ENCODE measurements at places on chromosomes 1 and 21.

DNA sequence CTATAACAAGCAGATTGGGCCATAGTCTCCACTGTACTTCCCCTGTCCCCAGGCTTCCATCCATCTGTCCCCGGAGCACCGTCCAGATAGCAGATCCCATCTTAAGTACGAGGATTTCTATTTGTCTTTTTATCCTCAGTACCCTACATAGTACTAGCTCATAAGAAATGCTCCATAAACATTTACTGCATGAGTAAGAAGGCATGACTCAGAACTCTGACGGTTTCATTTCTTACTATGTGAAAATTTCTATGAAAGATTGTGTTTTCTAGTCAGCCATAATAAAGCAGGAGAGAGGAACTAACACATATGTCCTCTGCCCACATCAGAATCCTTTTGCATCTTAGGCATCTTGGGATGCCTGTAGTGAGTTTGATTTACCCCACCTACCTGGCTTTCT, 49.5 kb downstream of the CHD1L start:
- peak; percentile 41 for DNase-seq

DNA sequence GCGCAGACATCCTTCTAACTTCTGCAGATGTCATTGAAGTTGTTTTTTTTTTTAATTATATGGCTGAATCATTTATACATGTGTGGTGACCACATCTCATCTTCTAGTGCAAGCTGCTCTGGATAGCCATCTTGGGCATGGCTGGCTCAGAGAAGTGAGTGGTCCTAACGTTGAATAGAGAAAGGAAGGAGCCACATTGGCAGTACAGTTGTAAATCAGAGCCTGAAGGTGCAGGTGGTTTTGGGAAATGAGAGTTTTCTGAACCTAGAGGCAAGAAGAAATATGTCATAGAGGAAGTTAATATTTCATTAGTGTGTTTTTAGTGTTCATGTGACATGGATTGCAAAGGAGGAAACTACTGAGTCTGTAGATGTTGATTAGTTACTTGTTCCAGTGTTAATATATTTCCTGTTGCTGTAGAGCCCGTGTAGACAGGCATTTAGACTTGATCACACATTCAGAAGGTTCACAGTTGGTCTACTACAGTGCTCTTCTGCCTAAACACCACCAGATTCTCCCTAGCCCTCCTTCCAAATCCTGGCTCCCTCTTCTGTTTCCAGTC, 163.7 kb downstream of the ROR1 start:
- DNase-seq = no peak

DNA sequence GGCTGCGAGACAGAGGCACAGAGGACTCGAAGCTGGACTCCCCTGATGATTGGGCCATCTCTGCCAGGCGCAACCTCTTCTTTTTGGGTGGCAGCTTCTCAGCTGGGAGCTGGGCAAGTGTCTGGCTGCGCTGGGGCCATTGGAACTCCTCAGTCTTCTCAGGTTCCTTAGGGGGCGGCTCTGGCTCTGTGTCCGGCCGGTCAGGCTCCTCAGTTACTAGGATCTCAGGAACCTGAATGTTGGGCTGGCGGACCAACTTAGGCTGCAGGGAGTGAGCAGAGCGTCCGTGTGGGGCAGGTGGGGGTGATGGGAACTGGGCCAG, 97.5 kb upstream of the EDN2 start:
- DNase-seq = no peak

GRCh38 chr1:19704247-19705113, 39.8 kb downstream of the HTR6 start:
- DNase-seq = peak; percentile 67

DNA sequence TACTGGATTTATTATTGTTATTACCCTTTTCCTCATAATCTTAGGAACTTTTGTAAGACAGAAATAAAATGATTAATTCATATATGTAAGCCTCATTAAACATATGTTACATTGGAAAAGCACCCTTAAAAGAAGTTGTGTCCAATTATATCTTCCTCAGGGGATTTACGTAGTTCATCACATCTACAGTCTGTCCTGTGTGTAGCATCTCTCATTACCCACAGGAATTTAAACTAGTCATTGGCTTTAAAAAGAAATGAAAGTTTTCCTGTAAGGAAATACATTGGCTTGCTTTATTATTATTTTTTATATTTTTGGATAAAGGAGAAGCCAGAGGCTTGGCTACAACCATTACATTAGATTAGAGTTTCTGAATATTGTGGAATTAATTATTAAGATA, 56.1 kb downstream of the SWT1 start:
- no peak for DNase-seq

DNA sequence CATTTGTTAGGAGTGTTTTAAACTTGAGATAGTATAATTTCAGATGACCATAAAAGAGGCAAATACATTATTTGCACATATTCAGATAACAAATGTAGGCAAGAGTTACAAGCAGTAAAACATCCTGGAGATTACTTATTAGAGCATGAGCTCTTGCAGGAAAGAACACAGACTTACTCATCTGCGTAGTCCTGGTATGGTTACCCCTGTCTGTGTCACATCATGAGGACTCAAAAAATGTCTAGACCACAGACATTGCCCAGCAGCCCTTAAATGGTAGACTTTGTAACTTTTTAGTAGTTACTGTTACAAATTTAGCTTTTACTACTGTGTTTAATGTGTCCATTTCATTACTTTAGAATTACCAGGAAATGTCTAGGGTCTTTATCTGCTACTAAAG, 12.8 kb downstream of the CACHD1 start:
- DNase-seq = no peak

DNA sequence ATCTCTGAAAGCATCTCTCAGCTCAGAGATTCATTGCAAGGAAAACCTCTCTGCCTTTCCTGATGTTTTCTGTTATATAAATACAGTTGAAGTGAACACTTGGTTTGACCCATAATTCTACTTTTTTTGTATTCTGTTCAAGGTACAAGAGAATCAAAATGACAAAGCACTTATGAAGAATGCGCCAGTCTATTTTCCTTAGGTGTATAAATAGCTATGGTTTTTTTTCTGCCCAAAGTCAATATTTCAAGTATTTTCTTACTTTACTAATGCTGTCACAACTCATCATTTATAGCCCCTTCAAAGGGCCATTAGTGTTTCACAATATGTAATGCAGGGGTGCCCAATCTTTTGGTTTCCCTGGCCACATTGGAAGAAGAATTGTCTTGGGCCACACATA, 142.5 kb upstream of the C1orf105 start:
- no peak for DNase-seq

DNA sequence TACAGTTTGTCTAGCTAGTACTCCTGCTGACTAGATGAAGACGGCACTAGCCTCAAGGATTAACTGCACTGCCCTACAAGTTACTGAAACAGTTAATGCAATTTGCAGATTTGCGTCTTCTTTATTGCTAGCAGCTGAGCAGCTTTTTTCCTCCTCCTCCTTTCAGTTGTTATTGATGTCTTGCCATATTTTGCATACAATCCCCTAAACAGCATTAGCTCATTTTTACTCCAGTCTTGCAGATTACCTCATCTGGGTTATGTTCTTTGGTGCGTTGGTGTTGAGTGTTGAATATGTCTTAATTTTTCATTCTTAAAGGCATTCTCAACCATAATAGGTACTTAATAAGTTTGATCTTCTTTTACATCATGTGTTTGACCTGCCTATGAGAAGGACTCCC, 363.4 kb upstream of the LYPLAL1 start:
- DNase-seq = no peak

DNA sequence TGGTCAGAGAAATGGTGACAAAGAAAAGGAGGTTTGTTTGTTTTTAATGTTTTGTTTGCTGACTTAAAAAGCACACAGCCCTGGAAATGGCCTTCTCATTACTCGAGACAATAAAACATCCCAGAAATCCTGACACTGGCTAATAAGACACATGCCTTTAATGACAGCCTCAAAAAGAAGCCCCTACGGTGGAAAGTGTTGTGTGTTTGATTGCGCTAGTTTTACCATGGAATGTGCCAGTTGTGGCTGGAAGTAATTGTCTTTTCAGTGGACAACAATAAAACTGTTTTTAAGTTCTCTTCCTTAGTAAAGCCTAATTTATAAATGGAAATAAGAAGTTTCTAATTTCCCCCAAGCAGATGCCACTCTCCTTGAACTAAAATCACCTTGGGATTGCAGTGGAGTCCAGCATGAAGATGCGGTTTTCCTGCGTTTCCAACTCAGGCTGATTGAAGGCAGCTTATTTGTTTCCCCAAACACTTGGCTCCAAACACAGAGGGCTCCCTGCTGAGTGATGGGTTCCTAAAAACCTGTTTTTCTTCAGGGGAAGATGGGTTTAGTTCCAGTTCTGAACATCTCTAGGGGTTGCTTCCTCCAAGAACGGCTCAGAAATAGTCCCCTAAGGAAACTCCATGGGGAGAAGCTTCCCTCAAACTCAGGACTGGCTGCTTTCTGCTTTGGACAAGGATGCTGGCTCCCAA, 54.3 kb downstream of the CD247 start:
- no peak for DNase-seq

- DNase-seq = no peak
These were observed 12.6 kb downstream of the SUCO start for GRCh38 chr1:172545396-172546004.

DNA sequence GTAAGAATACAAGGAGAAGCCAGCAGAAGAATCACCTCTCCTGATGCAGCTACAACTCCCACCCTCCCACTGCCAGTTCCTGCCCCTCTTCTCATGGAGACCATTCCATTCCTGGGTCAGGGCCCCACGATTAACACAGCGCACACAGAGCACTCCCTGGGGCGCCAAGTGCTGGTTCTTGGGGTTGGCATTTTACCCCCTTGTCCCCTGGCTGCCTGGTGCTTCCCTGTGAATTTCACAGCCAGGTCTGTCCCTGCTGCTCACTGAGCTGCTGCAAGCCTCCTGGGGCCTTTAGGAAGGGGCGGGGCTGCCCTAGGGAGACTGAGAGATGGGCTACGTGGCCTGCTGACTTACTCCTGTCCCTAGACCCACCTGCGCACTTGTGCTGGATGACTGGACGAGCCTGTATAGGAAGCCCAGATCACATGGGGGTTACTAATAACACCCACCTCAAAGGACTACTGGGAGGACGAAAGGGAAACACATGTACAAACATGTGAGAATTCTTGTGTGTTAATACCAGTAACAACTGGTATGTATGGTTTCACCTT, 4.8 kb downstream of the ZNF672 start:
- no peak for DNase-seq

DNA sequence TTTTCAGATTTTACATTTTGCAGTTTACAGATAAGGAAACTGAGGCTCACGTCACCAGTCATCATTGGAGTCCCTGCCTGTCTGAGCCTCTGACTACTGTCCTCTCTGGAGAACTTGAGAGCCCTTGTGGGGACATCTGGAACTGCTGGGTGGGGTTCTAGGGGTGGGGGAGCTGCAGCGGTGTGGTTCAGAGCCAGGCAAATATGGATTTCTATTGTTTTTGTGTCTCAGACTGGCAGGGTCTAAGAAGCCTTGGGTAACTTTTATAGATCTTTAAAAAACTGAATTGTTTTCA, 46.9 kb downstream of the IER5 start:
- no peak for DNase-seq

DNA sequence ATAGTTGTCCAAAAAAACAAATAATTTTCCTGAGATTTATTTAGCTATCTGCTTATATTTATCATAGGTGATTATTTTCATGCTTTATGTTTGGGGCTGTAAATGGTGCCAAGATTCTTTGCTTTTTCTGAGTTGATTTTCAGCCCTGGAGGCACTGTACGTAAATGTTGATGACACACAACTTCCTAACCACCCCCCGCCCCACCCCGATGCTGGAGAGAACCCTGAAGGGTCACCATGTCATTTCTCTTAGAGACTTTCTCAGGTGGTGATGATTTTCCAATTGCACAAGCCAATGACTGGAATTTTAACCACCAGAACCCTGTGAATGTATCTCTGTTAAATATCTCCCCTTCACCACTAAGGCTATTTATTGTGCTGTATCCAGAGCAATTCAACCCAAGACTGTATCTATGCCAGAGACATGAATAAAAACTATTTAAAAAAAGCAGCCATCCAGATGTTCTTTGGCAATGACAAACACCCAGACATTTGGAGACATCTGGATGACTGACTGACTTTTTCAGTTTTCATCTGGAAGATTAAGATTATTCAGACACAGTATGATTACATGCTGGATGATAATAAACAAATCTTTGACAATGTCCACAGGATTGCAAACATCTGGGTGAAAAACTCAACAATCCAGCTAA, 346.0 kb downstream of the LMX1A start:
- no peak for DNase-seq

GRCh38 chr1:51506537-51506936, 12.5 kb downstream of the EPS15 start:
- no peak for DNase-seq

DNA sequence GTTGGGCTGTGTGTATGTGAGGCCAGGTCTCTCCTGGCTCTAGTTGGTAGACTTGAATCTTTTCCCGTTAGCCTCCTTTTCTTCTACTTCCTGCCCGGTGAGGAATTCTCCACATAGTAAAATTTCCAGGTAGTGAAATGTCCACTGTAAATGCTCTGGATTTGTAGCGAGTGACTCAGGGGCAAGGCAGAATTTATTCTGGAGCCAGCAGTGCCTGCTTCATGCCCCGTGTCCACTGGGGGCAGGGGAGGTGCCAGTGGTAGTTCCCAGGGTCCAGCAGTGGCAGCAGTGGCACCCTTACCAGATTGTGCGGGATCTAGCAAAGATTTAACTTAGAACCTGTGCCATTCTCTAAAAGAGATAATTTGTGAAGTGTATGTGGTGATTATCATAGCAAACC, 74.5 kb upstream of the USP24 start:
- DNase-seq = no peak

DNA sequence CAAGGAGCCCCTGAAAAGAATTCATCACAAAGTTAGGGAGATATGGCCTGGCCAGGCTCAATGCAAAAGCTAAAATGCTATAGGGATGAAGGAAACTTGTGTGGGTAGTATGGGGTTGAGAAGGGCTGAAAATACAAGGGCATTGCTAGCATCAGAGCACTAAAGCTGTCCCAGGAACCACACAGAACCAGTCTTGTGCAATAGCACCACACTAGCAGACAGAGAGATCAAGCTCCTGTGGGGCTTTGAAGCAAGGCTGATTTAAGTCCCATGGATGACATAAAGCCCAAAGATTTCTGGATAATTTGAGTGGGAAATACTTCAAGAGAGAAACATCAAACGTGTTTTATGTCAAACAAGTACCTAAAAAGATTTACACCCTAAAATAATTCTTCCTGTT, 97.1 kb downstream of the VAV3 start:
- no peak for DNase-seq

GRCh38 chr1:112209493-112209892, 186.5 kb upstream of the CTTNBP2NL start:
- no peak for DNase-seq

DNA sequence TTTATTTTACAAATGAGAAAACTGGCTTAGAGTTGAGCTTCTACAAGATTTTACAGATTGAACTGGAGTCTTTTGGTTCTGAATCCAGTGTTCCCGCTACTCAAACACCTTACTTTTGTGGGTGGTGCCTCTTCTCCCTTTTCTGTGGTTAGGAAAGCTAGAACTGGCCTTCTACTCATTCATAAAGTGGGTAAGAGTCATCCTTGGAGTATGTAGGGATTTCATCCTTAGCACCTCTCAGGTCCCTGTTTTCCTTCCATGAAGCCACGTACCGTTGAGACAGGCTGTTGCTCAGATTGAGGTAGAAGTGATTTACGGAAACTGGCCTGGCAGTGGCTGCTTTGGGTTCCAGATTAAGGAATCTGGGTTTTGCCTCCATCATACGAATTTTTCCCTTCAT, 35.8 kb downstream of the WNT4 start:
- DNase-seq = no peak

- DNase-seq = no peak
These were observed 68.9 kb downstream of the SNRPE start for GRCh38 chr1:203930342-203930741.

- DNase-seq = no peak
These were observed 865 bp downstream of the PIGC start for GRCh38 chr1:172442843-172443565.

- DNase-seq = no peak
These were observed 59.5 kb downstream of the PHACTR4 start for GRCh38 chr1:28428990-28429520.
